Glomerular endothelial cell (primary cell): ENCODE measurements at places on chromosomes 11 and 22. TPM values are rescaled to one million over a fixed set of nuclear protein-coding genes. Genes with fewer than 3 reads are reported as not detected.

SLN gene
- 2.1 TPM in 1 of 2 replicates, not detected in the other for total RNA-seq

GRCh38 chr22:27682437-27682836 lies 119.1 kb downstream of the MN1 start:
- no peak for DNase-seq

MRGPRE gene
- not detected in 2 replicates for total RNA-seq

- no peak for DNase-seq
Observed at GRCh38 chr11:2451336-2451735, 6.5 kb downstream of the KCNQ1 start.

SIDT2 gene
- total RNA-seq: 16.8 and 21.5 TPM in 2 replicates

GRCh38 chr11:72634472-72635095 lies 39.6 kb downstream of the PDE2A start:
- no peak for DNase-seq

DNA sequence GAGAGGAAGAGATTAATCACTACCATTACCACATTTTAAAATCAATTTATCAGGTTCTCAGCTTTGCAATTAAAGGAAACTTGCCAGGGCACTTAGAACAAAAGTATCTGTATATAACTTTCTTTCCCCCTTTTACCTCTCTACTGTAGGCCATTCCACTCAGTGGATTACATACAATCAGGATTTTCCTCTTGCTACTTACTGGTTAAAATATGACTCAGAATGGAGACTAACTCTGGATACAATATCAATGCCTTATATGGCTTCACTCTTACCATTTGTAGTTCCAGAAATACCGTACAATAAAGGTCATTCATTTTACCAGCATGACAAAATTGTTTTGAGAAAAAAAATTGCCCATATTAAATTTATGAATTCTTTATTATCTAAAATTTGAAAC lies 706.8 kb downstream of the KCNA4 start:
- no peak for DNase-seq

TNNT3 gene
- not detected in 2 replicates for total RNA-seq

MS4A7 gene
- total RNA-seq: not detected in 2 replicates

- no peak for DNase-seq
Observed at GRCh38 chr11:34305193-34305592, 52.6 kb downstream of the ABTB2 start.

- DNase-seq: no peak
Observed at GRCh38 chr11:128053981-128054931, 533.1 kb downstream of the ETS1 start.

- DNase-seq: no peak
Observed at GRCh38 chr22:26323013-26323412, 106.0 kb upstream of the ASPHD2 start.

- DNase-seq: no peak
Observed at GRCh38 chr11:117917591-117918151, 11.5 kb downstream of the TMPRSS13 start.

- DNase-seq: no peak
Observed at GRCh38 chr11:15913261-15913660, 443.1 kb downstream of the SOX6 start.

GRCh38 chr11:20002312-20003216 lies 157.7 kb downstream of the DBX1 start:
- DNase-seq: no peak

GRCh38 chr22:50532824-50533796 lies 3.3 kb upstream of the TYMP start:
- no peak for DNase-seq

- DNase-seq: no peak
Observed at GRCh38 chr11:34411791-34412190, 26.9 kb upstream of the CAT start.

DNA sequence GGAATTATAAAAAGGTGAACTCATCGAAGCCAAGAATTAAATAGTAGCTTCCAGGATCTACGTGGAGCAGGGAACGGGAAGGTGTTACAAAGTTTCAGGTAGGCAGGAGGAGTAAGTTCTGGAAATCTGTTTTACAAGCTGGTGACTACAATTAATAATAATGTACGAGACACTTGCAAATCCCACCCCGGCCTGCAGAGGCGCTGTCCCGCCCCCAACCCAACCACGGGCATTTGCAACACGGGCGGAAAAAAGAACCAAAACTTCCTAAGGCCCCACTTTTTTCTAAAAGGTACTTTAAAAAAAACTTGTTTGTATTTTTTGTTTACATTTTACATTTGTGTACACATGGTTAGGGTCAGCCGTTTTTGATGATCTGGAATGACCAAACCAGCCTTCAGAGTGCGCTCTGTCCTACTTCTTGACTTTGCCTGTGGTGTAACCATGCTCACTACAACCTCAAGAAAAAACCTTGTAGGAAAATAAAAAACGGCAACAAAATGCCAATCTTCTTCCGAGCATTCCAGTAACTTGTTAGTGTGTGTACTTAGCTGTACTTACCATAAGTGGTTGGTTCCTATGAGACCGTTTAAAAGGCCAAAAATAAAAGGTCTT lies 449.6 kb upstream of the B3GAT1 start:
- DNase-seq: no peak

DNA sequence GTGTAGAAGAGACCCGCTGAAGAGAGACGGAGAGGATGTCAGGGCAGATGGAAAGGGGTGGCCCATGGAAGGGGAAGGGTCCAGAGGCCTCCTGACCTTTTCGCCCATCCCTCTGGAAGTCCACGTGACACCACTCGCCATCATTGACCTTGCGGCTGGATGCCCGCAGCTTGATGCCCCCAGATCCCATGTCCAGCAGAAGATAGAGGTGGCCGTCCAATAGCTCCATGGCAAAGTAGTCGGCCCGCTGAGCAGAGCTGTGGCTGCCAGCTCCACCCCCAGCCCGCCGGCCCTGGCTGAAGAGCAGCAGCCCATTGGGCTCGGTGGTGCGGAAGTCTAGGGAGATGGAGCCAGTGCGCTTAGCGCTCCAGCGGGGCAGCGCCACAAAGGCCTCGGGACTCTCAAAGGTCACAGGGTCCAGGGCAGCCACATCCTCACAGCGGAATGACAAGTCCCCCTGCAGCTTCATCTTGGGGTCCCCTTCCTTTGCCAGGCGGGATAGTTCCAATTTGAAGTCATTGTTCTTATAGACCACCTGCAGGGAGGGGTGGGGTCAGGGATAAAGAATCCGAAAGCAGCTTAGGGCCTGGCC lies 55.7 kb downstream of the NRXN2 start:
- DNase-seq: no peak

DNA sequence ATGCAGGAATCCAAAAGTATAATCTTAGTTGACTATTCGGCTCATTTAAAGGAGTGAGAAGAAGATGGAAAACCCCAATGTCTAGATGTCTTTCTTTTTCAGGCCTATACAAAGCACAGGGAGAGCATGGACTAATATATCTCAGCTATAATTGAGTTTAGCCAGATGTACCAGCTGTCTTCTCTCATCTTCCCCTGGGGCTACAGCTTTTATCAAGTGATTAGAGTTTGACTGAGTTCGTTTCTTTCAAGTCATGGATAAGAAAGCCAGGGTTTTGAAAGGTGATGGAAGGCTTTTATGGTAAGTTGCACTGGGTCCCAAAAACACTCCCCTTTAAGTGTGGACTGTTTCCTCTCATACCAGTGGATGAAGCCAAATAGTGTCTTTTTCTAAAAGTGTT lies 1172.8 kb upstream of the TENM4 start:
- DNase-seq: no peak

GRCh38 chr11:63443714-63444113 lies 47.3 kb downstream of the PLAAT5 start:
- DNase-seq: no peak

DNA sequence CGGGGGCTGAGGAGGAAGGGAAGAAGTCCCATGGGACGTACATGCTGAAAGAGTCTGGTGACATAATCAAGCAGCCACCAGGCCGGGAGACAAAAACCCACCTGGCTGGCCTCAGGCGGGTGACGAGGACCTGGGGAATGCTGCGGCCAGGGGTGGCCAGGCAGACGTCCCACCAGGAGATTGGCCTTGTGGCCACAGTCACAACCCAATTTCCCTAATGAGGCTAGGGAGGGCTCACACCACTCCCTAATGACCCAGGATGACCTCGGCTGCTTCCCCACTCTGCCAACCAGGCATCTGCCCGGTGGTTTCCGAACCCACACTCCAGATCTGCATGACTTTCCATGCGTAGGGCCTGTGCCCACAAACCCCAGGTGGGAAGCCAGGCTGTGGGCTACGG lies 66.9 kb downstream of the SCUBE1 start:
- DNase-seq: no peak

EMID1 gene
- total RNA-seq: 2.3 and 12.0 TPM in 2 replicates

GRCh38 chr11:79100093-79100910 lies 340.5 kb downstream of the TENM4 start:
- no peak for DNase-seq

DNA sequence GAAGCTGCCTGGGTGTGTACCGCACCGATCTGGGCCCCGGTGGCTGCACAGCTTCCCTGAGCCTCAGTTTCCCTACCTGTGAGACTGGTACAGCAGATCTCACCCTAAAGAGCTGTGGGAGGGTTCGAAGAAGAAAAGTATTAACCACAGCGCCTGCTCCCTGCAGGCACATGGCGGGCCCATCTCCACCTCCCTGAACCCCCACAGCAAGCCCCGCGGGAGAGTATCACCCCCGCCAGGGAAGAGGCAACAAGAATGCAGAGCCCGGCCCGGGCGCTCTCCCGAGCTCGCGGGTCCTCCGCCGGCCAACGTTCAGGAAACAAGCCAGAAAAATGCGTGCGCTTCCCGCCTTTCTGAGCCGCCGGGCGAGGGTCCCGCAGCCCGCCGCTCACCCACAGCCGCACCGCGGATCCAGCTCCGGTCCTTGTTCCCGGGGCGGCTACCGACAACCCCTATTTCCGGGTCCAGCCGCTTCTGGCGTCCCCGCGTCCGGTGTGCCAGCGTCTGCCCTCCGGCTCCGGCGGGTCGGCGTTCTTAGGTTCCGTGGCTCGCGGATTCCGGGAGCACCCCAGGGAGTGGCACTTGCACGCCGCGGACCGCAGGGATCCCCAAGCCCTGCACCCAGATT lies at the start of gene TOP3B:
TOP3B (minus strand) TSS at position 450 of the 628 bp plus-strand sequence. CDS start 7,078 bp downstream, outside the sequence.
- DNase-seq: no peak

GRCh38 chr11:95688501-95689222 lies 100.9 kb downstream of the FAM76B start:
- DNase-seq: no peak

DNA sequence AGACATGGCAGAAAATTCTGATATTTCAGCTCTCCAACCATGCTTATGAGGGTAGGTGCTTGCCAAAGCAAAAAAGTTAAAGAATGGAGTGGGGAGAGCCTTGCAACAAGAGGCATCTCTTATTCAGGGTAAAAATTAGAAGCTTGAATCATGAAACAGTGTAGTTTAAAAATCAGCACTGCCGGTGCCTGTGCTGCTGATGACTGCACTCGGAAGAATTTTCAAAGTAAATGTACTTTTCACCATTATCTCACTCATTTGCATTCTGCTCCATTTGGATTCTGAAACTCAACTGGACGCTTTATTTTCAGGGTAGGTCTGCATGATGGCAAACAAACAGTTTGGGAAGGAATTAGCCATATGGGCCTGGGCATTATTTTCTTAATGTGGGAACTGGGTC lies 126.3 kb downstream of the KIRREL3 start:
- DNase-seq: no peak

DNA sequence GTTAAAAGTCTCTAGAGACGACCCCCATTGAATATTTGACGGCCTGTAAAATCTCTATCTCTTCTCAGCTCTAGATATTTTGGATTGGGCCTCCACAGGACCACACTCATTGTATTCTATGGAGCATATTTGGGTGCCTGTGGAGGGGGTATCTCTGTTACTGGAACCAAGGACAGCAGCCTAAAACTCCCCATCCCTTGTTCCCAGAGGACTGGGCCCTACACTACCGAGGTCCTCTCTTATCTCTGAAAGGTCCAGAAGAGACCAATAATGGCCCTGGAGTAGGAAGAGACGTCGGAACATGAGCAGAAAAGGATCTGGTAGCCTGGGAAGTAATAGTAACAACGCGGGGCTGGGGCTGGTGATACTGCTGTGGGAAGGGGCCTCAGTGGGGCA lies 542 bp downstream of the HPS4 start:
- DNase-seq: no peak

- DNase-seq: no peak
Observed at GRCh38 chr11:19597206-19597605, 115.4 kb upstream of the NAV2 start.

- no peak for DNase-seq
Observed at GRCh38 chr11:1087961-1088926, 13.6 kb downstream of the MUC2 start.
